ENCODE measurements at places on chromosomes 4 and X.

GRCh38 chr4:186642998-186643397, 80.7 kb downstream of the FAT1 start:
- no peak for DNase-seq

DNA sequence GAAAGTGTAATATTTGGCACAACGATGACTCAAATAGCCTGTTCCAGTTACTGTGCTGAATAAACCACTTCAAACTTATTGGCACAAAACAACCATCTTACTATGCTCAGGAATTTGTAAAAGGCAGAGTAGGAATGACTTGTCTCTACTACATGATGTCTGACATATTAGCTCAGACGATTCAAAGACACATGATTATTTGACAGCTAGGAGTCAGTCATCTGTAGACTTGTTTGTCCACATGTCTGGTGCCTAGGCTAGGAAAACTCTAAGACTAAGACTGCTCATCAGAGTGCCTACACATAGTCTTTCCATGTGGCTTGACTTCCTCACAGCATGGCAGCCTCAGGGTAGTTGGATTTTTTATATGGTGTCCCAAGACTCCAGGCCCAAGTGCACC, 154.5 kb downstream of the FANCB start:
- no peak for DNase-seq

DNA sequence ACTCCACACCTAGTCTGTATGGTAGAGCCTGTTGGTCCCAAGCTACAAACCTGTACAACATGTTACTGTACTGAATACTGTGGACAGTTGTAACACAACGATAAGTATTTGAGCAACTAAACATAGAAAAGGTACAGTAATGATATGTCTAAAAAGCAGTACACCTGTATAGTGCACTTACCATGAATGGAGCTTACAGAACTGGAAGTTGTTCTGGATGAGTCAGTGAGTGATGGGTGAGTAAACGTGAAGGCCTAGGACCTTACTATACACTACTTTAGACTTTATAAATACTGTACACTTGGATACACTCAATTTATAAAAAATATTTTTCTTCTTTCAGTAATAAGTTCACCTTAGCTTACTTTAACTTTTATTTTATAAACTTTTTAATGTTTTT, 104.0 kb downstream of the TMA16 start:
- DNase-seq: no peak

GRCh38 chr4:38082424-38083385, 122.5 kb downstream of the PTTG2 start:
- no peak for DNase-seq

Measured in DMS153 (cell line).